Activated CD8-positive, alpha-beta memory T cell treated with anti-CD3 and anti-CD28 coated beads, Interleukin-2, amount 10 ng/mL, durations not matched to agents 7 days and 5 days (primary cell): ENCODE measurements at places on chromosomes 12 and 14.

GRCh38 chr12:30837595-30837994 is 82.8 kb upstream of the CAPRIN2 start:
- DNase-seq = no peak

GRCh38 chr12:119158402-119158801 is 20.3 kb upstream of the HSPB8 start:
- no peak for DNase-seq

DNA sequence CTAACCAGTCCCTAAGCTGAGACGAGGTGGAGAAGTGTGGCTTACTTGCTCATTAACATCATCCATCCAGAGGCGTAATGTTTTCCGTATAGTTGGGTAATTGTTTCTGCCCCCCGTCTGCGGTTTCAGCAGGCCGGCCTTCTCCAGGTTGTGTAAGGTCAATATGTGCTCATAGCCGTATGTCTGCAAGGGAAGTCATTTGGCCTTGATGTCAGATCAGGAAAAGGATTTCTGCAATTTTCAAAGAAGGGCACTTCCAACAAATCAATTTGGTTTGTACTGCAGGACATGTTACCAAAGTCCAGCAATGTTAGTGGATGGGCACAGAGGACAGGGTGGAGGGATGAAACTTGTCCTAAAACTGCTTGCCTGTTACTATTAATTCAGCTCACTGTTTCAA is 9.9 kb upstream of the DIABLO start:
- no peak for DNase-seq

DNA sequence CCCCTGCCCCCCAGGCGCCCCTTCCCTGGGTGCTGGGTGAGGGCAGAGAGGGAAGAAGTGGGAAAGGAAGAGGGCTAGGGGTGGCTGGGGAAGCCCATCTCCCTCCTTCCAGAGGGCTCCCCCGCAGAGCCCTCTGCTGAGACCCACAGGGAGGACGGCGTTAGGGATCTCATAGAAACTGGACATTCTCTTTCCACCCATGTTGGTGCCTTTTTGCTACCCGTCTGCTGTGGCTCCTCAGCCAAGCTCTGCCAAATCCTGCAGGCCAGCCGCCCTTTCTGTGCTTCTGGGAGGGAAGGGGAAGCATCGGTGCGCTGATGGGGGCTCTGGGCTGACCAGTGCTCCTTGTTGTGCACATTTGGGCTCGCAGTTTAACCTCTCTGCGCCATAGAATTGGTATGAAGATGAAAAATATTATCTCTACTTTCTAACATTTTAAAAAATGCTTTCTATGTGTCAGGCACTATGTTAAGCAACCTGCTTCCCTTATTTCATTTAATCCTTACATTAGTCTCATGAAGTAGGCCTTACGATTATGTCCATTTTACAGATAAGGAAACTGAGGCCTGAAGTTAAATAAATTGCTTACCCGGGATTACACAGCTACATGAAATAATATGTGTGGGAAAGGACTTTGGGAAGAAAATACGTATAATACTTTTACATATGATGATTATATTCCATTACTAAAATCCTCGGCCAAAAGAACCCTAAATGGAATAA is 981 bp downstream of the SLC48A1 start:
- DNase-seq = no peak

DNA sequence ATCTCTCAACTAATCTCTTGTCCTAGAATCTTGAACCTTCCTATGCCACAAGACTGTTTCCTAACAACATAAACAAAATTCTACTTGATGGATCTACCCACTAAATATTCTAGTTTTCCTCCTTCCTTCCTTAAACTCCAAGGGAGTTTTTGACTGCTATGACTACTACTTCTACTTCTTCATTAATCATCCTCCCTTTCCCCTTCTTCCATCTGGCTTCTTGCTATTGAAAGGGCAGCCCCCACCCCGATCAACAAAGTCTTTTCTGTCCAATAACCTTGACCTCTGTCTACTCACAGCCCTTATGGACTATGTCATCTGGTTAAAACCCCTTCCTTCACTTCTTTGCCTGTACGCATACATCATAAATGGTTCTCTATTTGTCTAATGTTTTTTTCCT is 5.6 kb downstream of the LTA4H start:
- DNase-seq = no peak

GRCh38 chr14:65531148-65531547 is 118.6 kb downstream of the FUT8 start:
- no peak for DNase-seq

DNA sequence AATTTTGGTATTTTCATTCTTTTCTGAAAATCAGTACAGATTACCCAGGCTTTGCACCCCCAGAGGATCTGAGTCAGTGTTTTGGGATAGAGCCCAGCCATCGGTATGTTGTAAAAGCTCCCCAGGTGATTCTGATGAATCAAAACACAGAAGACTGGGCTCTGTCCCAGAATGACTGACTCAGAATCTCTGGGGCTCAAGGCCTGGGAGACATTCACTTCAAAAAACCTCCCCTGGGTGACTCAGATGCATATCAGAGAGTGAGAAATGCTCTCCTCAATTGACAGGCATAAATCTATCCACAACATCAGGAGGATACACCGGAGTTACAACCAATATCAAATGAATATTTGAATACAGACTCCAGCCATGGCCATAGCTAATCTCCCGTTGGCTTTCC is 32.6 kb downstream of the SLC35F4 start:
- DNase-seq = no peak

GRCh38 chr14:36514278-36515104 is 5.5 kb downstream of the NKX2-1 start:
- no peak for DNase-seq

DNA sequence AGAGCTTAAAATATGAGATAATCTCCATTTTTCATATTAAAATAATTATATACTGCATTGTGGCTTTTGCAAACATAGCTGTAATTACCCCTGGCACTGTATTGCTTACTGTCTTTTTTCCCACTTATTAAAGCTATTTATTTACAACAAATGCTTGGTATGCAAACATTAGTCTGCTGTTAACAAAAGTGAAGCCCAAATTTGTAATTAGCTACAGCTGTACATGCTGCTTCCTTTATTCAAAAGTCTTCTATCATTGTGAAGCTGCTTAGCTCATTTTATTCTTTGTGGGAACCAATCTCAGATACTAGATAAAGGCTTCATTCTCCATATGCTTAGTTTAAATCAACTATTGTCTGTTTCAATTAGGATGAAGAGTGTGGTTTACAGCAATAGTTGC is 425.8 kb upstream of the FOXG1 start:
- DNase-seq = no peak

GRCh38 chr14:72876710-72877063 is 17.2 kb downstream of the DPF3 start:
- DNase-seq = no peak

- DNase-seq = no peak
Observed at GRCh38 chr12:3601461-3602150, 110.6 kb downstream of the PRMT8 start.

DNA sequence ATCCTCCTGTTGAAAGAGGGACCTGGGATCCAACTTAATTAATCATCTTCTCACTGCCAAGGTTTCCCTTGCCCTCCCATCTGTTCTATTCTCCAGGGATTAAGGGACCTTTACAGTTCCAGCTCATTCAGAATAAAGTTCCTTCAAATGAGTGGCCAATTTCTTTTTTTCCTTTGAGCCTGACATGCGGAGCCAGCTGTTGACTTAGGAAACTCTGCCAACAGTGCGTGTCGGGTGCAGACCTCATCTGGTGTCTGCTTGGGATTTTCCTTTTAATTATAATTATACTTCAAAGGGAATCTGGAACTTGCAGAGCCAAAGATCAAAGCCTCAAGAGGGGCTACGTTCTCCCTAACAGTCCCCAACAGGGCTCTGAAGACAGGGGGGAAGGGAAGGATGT is 64.8 kb downstream of the CCDC60 start:
- no peak for DNase-seq

DNA sequence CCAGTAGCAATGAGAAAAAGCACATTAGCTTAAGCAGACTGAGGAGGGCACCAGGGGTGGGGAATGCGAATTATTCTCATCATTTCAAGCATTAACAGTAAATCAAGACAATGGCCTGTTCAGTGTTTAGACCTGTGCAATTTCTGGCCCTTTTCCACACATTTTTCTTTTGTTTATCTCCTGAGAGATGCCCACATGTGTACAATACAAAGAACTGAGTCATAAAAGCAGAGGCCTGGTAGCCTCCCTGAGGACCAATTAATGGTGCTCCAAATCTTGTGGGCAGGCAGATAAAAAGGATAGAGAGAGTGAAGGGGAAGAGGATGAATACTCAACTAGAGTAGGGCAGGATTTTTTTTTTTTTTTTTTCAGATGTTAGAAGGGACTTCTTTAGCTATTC is 480.8 kb downstream of the RERGL start:
- no peak for DNase-seq

DNA sequence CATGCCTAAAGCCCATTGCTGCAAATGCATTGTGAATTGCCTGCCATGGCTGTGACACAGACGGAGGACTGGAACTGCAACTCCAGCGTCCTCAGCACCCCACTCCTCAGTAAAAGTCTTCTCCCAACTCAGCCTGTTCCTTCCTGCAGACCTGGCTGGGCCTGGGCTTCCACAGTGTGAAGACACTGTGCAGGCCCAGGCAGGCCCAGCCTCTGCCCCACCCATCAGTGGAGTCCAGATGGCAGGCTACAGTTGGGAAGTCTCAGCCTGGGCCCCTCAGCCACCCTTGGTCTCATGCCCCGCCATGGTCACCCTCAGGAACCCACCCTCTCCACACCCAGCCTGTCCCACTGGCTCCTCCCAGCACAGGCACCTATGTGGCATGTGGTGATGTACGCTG is 22.0 kb downstream of the VSX2 start:
- no peak for DNase-seq

DNA sequence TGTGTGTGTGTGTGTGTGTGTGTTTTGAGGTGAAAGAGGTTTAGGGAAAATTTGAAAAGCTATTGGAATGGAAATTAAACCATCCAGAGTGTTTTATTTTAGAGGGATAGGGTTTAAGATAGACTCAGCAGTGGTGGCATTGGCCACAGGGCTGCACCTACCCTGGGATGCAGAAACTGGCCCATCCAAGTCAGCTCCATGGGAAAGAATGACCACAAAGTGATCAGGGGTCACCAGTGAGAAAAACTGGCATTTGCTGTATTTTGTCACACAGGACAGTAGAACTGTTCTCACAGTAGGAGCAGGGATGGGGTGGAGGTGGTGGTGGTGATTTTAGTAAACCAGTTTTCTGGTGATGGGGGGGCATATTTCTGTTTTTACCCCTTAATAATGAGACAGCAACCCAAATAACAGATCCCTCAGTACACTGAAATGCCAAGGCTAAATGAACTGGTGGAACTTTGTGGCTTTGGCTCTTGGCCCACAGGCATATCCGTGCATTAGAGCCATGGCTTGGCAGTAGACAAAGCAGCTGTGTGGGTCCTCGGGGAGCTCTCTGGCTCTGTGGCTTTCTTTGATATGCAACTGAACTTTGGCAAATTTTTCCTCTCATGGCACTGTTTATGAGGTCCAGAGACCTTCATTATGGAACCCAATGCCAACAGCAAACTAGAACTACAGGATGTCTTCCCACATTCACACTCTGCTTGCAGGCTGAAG is 348.3 kb downstream of the ZFP36L1 start:
- DNase-seq = no peak

GRCh38 chr12:4734625-4735340 is 14.6 kb downstream of the GALNT8 start:
- no peak for DNase-seq

DNA sequence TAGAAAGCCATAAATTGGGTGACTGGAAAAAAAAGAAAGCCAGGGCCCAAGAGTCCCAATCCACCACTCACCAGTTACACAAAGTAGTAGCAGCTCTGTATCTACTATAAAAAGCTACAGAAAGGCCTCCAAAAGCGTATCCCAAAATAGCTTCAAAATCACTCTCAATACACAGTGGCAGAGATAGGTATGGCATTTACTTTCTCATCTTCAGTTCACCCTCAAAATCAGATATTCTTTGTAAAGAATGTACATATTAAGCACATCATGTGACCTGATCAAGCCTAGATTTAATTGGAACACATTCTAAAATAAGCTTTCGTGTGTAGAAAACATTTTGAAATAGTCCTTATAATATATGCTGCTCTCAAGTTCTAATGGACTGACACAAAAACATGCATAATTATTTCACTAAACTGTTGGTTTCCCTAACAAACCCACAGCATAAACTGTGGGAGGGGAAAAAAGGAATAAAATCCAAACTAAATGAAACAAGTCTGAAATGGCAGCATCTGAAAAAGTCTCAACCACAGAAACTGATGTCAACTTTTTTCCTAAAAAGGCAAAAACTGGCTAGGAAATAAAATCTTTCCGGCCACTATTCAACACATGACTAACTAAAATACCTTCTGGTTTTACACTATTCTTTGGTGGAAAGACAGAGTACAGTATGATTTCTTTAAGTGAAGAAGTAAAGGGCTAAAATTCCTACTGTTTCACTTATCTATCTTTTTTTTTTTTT is 25.9 kb downstream of the UBE2N start:
- DNase-seq = no peak

DNA sequence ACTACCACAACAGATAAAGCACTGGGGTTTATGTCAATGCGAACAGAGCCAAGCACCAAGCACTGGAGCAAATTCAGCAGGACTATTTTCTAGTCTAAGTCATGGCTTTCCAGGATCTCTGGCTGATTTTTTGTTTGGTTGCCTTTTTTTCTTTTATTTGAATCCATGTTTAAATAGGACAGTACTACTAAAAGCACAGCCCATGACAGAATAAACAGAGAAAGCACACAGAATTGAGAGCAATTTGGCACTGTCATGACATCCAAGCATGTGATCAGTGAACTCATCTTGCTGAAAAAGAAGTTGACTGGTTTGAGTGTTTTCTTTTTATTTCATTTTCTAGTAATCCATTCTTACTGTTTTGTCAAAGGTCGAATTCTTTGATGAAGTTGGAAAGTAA is 23.1 kb upstream of the RERG start:
- DNase-seq = no peak

- peak; percentile 60 for DNase-seq
Observed at GRCh38 chr14:94548999-94549985, 11.9 kb upstream of the SERPINA4 start.

- no peak for DNase-seq
Observed at GRCh38 chr14:23449314-23449713, 13.9 kb upstream of the MYH7 start.

- no peak for DNase-seq
Observed at GRCh38 chr14:21033133-21033698, 1.4 kb downstream of the RNASE13 start.

GRCh38 chr14:72701605-72702004 is 192.3 kb downstream of the DPF3 start:
- DNase-seq = no peak

GRCh38 chr14:58491593-58491992 is 64.1 kb downstream of the KIAA0586 start:
- no peak for DNase-seq
